CD14-positive monocyte (primary cell): ENCODE measurements at places on chromosomes 3 and 15. TPM values are rescaled to one million over a fixed set of nuclear protein-coding genes. Genes with fewer than 3 reads are reported as not detected.

Gene ALPK3
- polyA plus RNA-seq: 0.02 TPM

Gene COL7A1
- not detected for polyA plus RNA-seq

Gene MOBP
- polyA plus RNA-seq: not detected in 2 replicates

Gene ATP13A3
- polyA plus RNA-seq: 4.7 TPM

Gene ZNF80
- polyA plus RNA-seq: not detected

Gene LRRC34
- 0.25 TPM for polyA plus RNA-seq

Gene CNOT10
- polyA plus RNA-seq: 12.0 and 19.6 TPM in 2 replicates

Gene MNS1
- polyA plus RNA-seq: 0.03 TPM in 1 of 2 replicates, not detected in the other
